Smooth muscle cell of the umbilical artery (primary cell): ENCODE measurements at places on chromosomes 7 and 10. TPM values are rescaled to one million over a fixed set of nuclear protein-coding genes. Genes with fewer than 3 reads are reported as not detected.

The TPK1 gene
- 0.59 and 1.8 TPM in 2 replicates for total RNA-seq

The MUC3A gene
- total RNA-seq: not detected in 2 replicates

The PTPN20 gene
- 0.59 and 2.4 TPM in 2 replicates for total RNA-seq

The SEMA3A gene
- 18.1 and 28.1 TPM in 2 replicates for total RNA-seq

The GRB10 gene
- 32.7 and 51.6 TPM in 2 replicates for total RNA-seq

The FKBP9 gene
- total RNA-seq: 320 and 518 TPM in 2 replicates

The CCDC126 gene
- total RNA-seq: 7.8 and 16.3 TPM in 2 replicates

The ASB10 gene
- total RNA-seq: not detected in 2 replicates

The ARMC3 gene
- total RNA-seq: not detected in 2 replicates

The EBLN1 gene
- not detected in 2 replicates for total RNA-seq

The SLC39A12 gene
- not detected in 2 replicates for total RNA-seq

The FFAR4 gene
- not detected in 2 replicates for total RNA-seq

The PAX2 gene
- not detected in 2 replicates for total RNA-seq

The HDAC9 gene
- total RNA-seq: 3.3 and 18.0 TPM in 2 replicates

The MSRB2 gene
- total RNA-seq: 16.9 and 24.3 TPM in 2 replicates

The FAM241B gene
- 0.89 and 1.3 TPM in 2 replicates for total RNA-seq

The ZP3 gene
- total RNA-seq: 0.89 and 1.8 TPM in 2 replicates

The PLXDC2 gene
- 18.0 and 19.0 TPM in 2 replicates for total RNA-seq

The CYP3A7 gene
- total RNA-seq: 0.30 and 1.1 TPM in 2 replicates

The SH2D4B gene
- under 0.01 TPM in 1 of 2 replicates, not detected in the other for total RNA-seq

The ZNF239 gene
- total RNA-seq: 7.1 and 10.2 TPM in 2 replicates
